ENCODE measurements at places on chromosomes 2 and 18.

DNA sequence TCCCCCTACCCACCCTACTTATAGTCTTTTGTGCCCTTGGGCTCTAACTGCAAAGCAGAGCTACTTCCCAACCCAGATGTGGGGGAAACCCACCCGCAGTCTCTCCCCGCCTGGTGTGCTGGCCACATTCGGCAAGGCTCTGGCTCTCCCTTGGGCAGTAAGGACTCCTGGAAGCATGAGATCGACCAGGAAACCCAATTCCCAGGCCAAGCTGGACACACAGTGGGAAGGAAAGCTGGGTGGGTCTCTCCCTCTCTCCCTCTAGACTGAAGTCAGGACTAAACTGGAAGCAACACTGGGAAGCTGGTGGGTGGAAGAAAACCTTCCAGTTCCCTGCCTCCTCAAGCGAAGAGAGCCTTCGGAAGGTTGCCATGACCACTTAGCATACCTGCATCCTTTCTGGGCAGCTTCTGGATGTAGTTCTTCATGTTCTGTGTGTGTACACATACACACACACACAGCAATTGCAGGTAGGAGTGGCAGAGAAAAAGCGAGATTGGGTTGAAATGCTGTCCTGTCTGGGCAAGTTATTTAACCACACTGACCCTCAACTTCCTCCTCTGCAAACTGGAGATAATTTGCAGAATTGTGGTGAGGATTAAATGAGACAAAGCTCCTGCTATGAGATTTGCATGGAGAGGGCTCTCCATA is 33.9 kb downstream of the ZBTB7C start:
- DNase-seq, result no peak

DNA sequence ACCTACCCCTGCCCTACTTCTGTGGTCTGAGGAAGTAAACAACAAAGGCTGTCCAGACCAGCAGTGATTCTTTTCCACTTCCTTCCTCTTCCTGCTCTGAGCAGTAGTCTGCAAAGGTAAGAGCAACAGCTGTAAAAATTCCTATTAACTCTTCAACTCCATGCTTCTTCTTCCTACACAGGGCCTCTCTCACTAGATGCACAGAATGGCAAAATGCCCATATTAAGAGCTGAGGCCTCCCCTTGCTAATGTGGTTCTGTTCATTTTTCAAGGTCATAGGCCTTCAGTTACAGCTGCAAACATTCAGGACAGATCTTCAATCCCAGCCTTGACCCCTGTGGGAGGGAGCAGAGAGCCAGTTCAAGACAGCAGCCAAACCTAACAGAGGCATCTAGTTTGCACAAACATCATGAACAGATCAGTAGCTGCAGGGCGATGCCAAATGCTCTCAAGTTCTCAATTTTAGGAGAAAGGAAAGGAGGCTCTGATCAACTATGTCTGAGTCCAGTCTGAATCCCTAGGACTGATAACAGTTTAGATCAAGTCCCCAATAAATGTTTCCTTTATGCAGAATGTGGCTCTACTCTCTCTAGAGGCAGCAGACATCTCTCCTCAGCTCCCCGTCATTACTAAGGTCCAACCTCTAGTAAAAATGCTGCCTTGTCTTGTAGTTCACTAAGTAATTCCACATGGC is 20.9 kb downstream of the SLC40A1 start:
- no peak for DNase-seq

- no peak for DNase-seq
These were observed 487.4 kb upstream of the CELF4 start for GRCh38 chr18:38052879-38053590.

- no peak for DNase-seq
These were observed 672.2 kb downstream of the CPS1 start for GRCh38 chr2:211228559-211228958.

DNA sequence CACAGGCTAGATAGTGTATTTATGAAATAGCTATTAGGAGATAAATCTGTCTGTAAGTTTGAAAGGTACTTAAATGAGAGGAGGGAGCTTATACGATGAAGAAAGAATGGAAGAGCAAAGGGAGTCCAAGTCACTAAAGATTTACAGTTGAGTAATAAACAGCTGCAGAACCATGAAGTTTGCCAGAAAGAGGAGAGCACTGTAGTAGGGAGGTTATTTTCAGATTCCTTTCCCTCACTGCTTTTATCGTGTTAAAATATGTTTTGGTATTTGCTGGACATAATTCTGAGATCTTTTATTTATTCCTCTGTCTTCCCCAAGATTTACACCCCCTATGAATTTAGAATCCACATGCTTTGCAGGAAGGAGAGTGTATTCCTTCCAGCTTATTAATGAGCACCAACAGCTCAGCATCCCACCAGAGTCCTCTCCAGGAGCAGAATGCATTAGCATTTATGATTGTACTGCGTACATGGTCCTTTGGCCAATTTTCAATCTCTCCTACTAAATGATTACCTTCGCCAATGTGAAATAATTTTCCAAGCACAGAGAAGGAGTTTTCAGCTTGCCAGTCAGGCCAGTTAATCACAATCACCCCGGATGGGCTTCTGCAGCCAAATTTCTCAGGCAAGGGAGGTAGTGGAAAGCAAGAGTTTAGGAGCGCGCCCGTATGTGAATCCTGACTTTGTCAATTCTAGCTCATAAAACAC is 297.0 kb downstream of the NBAS start:
- no peak for DNase-seq

- peak; percentile 13 for DNase-seq
These were observed 490.0 kb upstream of the HS6ST1 start for GRCh38 chr2:128808462-128809258.

DNA sequence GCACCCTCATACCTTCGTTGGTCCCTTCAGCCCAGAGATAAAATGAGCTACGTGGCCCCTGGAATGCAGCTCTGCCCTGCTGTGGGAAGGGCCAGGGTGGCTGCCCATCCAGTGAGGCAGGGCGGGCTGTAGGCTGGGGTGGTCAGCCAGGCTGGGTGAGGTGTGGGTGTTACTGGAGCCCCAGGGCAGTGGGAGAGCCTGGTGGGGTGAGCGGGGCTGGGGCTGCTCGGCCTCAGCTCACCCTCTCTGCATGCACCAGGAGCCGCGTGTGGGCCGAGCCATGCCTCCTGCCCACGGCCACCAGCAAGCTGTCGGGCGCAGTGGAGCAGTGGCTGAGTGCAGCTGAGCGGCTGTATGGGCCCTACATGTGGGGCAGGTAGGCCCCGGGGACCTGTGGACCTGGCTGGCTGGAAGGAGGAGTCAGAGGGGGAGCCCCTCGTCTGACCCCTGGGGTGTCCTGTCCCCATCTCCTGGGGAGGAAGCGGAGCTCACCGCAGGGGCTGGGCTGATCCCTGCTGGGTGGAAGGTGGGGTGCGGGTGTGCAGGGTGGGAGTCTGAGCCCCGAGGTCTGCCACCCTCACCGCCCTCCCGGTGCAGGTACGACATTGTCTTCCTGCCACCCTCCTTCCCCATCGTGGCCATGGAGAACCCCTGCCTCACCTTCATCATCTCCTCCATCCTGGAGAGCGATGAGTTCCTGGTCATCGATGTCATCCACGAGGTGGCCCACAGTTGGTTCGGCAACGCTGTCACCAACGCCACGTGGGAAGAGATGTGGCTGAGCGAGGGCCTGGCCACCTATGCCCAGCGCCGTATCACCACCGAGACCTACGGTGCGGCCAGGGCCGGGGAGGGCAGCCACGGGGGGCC is 5.5 kb downstream of the RNPEPL1 start:
- DNase-seq, result no peak

DNA sequence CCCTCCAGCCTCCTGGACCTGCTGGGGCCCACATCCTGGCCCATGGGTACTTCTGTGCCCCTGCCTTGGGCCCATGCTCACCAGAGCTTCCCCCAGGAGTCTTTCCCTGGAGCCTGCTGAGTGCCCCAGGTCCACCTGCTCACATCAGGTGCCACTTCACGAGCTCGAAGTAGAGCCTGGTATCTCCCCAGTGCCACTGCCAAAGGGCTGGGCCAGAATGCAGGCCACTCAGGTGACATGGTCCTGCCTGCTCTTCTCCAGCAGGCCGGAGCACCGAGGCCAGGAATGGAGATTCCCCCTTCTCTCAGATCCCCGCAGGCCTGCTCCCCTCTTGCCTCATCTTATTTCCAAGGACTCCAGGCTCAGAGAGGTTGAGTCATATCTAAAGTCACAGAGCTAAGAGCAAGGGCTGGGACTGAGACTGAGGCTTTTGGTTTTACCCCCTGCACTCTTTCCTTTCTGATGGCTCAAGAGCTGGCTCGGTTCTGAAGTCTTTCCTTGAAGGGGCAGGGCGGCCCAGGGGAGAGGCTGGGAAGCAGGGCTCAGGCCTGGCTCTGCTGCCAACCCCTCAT is 79.2 kb downstream of the HS1BP3 start:
- DNase-seq, result no peak

GRCh38 chr2:105544591-105545377 is 145.9 kb upstream of the FHL2 start:
- DNase-seq, result no peak

- DNase-seq, result no peak
These were observed 216.1 kb downstream of the MYCN start for GRCh38 chr2:16156411-16156810.

Measured in HTR-8/SVneo (cell line).